ENCODE measurements at places on chromosomes 3 and 15. TPM values are rescaled to one million over a fixed set of nuclear protein-coding genes. Genes with fewer than 3 reads are reported as not detected.

The MLF1 gene
- polyA plus RNA-seq = 10.7 TPM

DNA sequence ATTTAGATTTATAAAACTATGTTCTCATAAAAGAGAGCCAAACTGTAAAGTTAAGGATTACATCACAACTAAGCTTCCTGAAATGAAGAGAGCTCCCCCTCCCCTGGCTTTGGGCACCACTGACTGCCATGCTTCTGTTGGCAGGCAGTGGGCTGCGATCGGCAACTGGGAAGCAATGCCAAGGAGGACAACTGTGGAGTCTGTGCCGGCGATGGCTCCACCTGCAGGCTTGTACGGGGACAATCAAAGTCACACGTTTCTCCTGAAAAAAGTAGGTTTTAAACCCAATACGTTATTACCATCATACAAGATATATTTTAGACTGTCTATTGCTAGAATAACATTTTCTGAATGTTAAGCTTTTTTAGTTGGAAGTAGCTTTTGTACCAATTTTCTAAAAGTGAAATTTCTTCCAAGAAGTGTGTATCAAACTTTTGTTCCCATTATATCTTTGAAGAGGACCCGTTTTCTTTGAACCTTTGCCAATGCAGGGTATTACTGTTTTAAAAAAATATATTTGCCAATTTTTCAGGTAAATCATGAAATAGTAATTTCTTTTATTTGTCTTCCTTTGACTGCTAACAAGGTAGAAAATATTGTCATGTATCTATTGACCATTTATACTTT lies 184.1 kb downstream of the ADAMTSL3 start:
- DNase-seq = no peak

The UBP1 gene
- polyA plus RNA-seq = 53.0 TPM

- no peak for DNase-seq
Measured at GRCh38 chr3:151584566-151584965, 123.7 kb upstream of the IGSF10 start.

DNA sequence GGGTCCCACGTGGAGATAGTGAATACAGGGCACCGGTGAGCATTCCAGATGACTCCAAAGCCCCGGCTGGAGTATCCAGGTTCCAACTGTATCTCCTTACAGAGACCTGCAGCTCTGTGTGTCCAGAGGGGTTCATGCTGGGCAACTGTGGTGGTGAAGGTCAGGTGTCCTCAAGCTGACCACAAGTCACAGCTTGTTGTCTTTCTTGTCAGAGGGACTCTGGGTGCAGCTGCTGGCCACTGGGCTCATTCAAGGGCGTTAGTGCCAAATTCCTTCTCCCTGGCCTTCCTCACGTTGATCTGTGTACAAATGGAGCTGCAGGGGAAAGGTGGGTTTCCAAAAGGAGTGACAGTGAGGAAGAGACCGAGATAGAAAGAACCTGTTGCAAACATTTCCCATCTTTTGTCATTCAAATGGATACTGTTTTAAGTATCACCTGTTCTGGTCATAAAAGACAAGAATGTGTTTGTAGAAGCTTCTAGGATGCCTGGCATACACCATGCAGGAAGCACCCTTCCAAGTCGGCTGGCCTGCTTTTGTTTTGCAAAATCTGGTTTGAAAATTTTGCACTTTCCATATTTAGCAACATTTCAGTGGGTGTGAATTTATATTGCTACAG lies 52.5 kb downstream of the CEMIP start:
- DNase-seq = no peak

DNA sequence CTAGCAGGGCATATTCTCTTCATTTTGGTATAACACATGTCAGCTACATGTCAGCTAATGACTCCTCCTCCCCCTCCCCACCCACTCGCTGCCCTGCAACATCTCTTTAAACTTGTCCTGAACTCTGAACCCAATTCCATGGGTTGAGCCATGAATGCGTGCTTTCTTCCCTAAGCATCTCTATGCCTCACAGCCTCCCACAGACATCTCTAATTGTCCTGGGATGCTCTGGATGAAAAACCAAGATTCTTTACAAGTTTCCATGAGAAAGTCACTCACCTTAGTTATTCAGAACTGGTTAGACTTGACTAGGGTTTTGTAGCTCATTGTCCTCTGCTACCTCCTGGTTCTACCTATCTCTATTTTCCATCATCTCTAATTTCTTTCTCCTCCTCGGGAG lies 629.1 kb downstream of the TBL1XR1 start:
- DNase-seq = no peak

GRCh38 chr15:67838789-67839332 lies 984 bp downstream of the RNU6-1 start:
- no peak for DNase-seq

The PIGZ gene
- polyA plus RNA-seq = 10.8 TPM

- no peak for DNase-seq
Measured at GRCh38 chr3:186251948-186252619, 110.0 kb downstream of the DGKG start.

- no peak for DNase-seq
Measured at GRCh38 chr3:52453496-52454249, at the start of gene TNNC1. TSS of gene TNNC1 (minus strand) at chr3:52454041. CDS start at chr3:52454015, 26 bp downstream.

DNA sequence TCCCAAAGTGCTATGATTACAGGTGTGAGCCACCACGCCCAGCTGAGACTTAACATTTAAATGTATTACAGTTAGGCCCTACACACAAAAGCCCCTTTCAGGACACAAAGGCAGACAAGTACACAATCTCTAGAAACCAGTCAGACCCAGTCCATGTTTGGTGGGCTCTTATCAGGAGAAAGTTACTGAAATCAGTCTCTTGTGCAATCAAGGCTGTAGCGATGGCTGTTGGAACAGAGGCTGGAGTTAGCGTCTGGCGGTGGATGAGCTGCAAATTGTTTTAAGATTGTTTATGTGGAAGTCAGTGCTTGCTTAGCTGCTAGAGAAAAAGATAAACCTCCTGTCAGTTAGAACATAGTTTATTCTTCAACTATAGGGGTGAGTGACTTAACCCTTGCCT lies 89.5 kb upstream of the SNRPN start:
- DNase-seq = no peak

The SLC9A9 gene
- 28.7 TPM for polyA plus RNA-seq

The ACTC1 gene
- 1,546 TPM for polyA plus RNA-seq

GRCh38 chr15:82649226-82649999 lies 2.2 kb upstream of the CPEB1 start:
- DNase-seq = no peak

The TAGLN3 gene
- 1.8 TPM for polyA plus RNA-seq

The CCR3 gene
- not detected for polyA plus RNA-seq

The USP13 gene
- polyA plus RNA-seq = 6.4 TPM

DNA sequence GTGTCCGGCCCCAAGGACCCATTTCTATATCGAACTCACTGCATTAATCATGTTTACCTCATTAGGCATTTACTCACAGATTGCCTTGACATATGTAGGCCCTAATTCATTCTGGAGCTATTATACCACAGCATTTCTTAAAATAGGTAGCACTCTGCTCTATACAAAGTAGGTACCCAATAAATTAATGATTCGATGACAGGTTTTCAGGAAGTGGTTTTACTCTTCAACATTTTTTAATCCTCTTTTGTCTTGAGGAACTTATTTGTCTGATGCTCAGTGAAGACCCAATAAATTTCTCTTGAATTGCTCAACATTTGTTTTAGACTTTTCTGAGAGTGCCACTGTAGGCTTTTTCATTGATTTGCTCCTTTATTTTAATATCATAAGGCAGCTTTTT lies 12.1 kb downstream of the TGFBR2 start:
- DNase-seq = no peak

- DNase-seq = no peak
Measured at GRCh38 chr15:70604666-70605315, 158.6 kb downstream of the UACA start.

DNA sequence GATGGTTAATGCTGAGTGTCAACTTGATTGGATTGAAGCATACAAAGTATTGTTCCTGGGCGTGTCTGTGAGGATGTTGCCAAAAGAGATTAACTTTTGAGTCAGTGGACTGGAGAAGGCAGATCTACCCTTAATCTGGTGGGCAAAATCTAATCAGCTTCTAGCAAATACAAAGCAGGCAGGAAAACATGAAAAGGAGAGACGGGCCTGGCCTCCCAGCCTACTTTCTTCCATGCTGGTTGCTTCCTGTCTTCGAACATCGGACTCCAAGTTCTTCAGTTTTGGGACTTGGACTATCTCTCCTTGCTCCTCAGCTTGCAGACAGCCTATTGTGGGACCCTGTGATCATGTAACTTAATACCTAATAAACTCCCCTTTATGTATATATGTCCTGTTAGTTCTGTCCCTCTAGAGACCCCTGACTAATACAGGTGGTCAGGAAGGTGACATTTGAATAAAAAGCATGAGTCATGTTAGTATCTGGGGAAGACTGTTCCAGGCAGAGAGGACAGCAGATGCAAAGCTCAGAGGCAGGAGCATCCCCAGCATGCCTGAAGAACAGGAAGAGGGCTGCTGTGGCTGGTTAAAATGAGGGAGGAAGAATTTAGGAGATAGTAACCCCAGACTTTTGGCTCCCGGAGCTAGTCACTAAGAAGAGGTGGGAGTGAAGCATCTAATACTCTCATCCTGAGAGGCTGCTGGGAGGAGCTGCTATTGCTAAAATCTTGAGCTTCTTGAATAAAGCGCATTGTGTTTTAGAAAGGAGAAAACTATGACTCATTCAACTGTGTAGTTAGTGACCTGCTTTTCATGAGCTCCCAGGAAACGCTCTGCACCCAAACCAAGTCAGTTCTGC lies 207.4 kb upstream of the HES1 start:
- no peak for DNase-seq

DNA sequence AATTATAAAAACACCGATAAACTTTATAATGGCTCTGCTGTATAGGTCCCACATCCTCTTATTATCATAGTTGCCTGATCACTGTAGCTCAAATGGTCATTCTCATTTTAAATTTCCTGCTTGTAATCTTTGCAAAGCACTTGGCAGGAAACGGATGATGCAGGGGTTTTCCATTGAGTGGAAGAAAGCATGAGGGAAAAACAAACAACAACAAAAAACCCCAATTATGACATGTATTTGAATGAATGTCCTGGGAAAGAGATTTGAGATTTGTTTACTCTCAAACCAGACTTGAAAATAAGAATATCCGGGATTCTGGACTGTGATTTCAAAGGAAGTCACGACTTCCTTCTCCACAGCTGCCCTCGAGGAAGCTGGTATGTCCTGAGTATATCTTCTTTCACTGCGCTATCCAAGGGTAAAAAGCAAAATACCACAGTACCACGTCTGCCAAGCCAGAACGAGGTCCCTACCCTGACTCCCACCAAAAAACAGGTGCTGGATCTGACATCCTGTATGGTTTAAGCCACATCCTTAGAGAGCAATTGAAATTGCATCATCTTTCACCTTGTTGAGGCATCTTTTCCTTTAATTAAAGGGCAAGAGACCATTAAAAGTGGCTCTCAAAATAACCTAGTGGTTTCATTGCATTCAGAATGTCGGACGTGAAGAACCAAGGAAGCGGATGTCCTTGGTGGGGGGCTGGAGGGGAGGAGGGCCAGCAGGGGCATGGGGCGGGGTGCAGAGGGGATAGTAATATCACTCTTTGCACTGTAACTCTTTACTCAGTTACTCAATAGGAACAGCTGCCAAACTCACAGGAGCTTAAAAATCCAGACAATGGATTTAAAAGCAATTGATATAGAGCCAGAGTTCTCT lies 13.5 kb upstream of the TIPIN start:
- no peak for DNase-seq

DNA sequence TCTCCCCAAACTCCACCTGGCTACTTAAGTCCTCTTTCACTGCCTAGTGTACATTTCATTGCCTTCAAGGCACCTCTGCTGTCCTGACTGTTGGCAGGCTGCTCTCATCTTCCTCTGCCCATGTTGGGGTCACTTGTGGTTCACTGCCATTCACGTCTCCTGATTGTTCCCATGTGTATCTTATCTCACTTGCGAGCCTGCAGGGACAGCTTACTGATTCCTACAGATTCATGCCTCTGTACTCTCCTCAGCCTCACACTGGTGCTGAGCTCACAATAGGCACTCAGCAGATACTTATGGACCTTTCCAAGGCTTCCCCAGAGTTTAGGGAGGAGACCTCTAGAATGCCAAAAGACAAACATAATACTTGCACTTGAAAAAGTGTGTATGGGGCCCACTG lies 28.8 kb upstream of the ANP32A start:
- DNase-seq = no peak

DNA sequence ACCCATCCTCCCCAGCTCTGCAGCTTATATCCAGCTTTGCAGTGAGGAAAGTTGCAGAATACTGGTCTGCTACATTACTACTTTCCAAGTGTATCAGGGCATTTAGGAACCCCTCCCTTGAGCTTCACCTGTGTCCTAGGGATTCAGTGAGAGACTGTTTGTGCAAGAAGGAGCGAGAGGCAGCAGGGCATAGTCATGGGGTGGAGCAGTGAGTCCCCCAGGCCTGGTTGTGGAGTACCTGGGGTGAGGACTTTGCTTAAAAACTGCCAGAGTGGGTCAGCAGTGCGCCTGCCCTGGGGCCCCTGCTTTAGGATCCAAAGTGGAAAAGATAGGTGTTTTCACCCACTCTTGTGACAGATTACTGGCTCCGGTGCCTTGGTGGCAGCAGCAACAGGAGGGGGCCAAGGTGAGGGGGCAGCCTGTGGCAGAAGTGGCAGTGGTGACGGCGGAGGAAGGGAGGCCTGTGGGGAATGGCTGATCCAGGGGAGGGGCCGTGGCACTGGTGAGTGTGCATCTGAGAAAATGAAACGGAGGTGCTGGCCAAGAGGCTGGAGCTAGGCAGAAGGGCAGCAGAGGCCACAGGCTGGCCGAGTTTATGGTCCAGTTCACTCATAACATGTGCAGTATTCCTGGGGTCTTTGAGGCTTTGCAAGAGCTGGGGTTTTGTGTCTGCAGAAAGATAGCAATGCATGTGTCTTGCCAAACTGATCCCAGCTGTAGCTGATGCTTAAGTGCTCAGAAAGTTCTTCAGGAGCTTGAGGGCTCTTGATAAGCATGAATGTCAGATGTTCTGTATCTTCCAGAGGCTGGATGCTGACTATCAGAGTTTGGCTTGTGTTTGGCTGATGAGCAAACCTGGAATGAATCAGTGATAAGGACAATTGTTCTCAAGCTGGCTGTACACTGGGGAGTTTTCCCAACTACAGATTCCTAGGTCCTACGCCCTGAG lies 43.4 kb downstream of the GOLGA6A start:
- no peak for DNase-seq

- no peak for DNase-seq
Measured at GRCh38 chr3:101817992-101818391, 31.3 kb upstream of the NFKBIZ start.

The RAP2B gene
- polyA plus RNA-seq = 6.1 TPM

DNA sequence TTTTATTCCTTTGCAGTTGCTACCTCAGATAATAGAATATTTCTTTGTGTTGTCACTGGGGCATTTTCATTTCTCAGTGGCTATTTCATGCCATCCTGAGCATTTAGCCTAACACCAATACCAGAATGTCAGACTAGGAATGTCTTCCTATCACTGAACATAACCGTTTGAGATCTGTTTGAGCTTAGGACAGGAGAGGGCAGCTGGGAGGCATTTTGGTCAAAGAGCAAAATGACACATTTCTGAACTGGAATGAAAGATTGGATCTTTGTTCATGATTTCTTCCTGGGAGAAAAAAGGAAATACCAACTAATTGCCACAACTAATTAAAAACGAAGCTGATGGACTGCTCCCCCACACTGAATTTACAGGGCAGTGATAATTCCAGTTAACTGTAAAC lies 921.3 kb upstream of the NR2F2 start:
- DNase-seq = no peak

Data from urinary bladder (tissue), 4 donors.